Fibroblast of skin of scalp (primary cell): ENCODE measurements at places on chromosomes 1 and 21.

- DNase-seq: peak; percentile 31
These were observed 56.8 kb downstream of the GLIS1 start for GRCh38 chr1:53681977-53682685.

DNA sequence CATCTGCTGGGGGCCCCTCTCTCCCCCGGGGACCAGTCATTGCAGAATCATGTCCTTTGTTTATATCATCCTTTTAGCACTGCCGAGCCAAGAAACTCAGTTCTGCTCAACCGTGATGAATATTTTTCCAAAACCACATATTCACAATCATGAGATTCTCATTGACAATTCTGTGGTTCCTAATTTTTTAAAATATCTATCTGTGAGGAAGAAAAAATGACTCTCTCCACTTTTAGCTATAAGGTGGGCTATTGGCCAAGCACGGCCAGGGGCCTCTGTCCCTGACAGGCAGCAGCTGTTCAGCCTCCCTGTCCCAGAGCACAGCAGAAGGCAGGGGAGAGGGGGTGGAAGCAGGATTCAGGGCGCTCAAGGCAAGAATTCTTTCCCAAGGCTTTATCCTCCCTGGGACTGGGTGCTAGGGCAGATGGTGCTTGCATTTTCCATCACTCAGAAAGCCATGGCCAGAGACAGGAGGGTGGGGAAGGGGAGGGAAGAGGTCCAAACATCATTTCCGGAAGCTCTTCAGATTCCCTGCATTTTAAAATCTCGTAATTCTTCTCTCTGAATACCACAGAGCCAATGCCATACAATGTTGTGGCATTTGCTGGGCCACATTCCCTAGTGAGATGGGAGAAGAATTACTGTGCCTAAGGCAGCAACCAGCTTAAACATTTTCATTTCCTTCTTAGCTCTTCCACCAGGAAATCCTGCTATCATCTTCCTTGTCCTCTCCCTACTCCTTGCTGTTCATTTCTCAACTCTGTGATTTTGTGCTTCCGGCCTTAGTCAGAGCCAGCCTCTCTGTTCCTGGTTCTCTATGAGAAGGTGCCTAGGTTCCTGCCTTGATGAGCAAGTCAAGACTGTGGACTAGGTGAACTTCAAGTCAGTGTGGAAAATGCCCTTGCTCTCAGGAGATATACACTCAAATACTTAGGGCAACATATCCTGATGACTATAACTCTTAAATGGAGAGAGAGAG is 60.3 kb downstream of the KCNJ6 start:
- peak; percentile 89 for DNase-seq

DNA sequence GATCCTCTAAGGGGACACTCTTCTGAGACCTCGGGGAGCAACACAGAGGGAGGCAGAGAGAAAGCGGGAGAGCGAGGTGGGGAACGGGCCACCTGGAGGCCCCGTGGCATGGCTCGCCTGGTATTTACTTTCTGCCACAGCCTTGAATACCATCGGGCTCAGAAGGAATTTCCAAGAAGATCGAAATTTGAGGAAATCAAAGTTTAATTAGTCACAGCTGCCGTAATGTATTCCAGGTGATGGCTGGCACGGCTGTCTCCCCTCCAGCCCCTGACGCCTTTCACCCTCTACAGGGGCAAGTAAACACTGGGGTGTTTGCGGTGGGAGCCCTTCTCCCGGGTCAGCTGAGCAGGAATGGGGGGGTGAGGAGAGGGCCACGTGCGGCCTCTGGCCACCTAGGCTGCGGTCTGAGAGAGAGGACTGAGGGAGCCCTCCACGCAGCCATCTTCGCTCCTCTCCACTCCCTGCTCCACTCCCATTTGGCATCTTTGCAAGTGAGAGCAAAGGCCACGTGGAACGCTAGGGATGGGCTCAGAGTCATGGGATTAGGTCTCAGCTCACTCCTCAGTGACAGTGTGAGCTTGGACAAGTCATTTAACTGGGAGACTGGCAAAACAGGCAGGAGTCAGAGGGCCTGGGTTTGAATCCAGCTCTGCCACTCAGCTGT is 125.2 kb downstream of the SYF2 start:
- DNase-seq: peak; percentile 46

DNA sequence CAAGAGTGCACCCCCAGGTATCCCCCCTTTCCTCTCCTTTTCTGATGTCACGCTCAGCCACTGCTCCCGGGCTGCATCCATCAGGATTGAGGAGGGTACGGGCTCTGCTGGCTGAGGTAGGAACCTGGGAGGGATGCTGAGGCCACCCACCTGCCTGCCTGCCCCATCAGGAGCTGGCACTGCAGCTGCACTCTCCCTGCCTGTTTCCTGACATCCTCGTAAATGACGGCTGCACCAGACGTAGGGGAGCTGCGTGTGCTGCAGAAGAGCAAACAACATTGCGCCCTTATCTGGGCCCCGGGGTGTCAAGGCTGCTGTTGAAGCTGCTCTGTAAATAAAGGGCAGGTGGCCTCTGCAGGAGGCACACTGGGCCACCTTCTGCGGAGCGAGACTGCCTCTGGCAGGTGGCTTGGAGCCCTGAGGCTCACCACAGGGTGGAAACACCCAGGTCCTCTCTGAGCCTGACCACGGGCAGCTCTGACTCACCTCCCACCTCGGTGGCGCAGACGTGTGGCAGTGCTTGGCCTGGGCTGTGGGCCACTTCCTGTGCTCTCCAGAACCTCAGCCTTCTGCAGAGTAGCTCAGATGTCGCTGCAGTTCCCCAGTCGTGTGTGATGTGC is 30.9 kb downstream of the SNAP47 start:
- DNase-seq: no peak
